ENCODE measurements at places on chromosomes 1 and 21. TPM values are rescaled to one million over a fixed set of nuclear protein-coding genes. Genes with fewer than 3 reads are reported as not detected.

Gene TSSK3
- not detected for total RNA-seq

Gene SYT2
- 0.05 TPM for total RNA-seq

- DNase-seq = no peak
These were observed 20.6 kb downstream of the SLC2A1 start for GRCh38 chr1:42937836-42938644.

DNA sequence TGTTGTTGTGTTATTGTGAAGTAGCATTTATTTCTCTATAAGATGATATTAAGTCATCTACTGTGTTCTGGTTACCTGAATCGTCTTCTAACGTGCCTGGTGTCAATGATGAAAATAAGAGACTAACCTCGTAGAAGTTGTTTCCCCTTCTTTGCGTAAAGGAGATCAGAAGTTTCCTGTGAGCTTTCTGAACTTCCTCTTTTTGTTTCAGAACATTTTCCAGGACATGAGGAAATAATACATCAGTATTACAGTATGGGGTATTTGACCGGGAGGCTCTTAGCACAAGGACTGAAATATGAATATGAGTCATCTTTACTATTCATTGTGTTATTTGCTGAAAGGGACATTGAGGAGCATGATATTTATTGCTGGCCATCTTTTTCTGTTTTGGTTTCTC lies 1.3 kb downstream of the ST6GALNAC3 start:
- no peak for DNase-seq

GRCh38 chr1:155092131-155092530 lies 13.5 kb downstream of the EFNA3 start:
- no peak for DNase-seq

DNA sequence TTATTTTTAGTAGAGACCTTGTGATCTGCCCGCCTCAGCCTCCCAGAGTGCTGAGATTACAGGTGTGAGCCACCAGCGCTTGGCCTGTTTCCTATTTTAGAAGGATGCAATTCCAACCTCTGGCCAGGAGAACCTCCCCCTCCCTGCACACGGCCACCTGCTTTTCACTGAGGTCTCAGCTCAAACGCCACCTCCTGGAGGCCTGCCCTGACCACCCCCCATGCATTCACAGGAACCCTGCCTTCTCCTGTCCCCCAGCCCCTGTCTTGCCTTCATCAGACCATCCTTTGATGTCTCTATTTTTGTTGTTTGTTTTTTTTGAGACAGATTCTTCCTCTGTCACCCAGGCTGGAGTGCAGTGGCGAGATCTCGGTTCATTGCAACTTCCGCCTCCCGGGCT lies 2.3 kb downstream of the SRM start:
- no peak for DNase-seq

GRCh38 chr1:37137014-37137413 lies 102.7 kb upstream of the GRIK3 start:
- DNase-seq = no peak

Data from renal cortical epithelial cell (primary cell).